Activated B cell treated with CpG ODN at 0.5 μM for 24 hours (primary cell): ENCODE measurements at places on chromosomes 6 and 20. TPM values are rescaled to one million over a fixed set of nuclear protein-coding genes. Genes with fewer than 3 reads are reported as not detected.

- no peak within 1 kb of the TSS for H3K27ac ChIP-seq
- H3K27me3 ChIP-seq, result peaks cover 6% of the 10 kb centered on the region
- peaks cover 10% of the 10 kb centered on the region for H3K4me1 ChIP-seq
Measured at GRCh38 chr6:25754535-25754934, at the start of gene SLC17A4. TSS of gene SLC17A4 (plus strand) at chr6:25754742. CDS start at chr6:25761963, 7,221 bp downstream.

MAS1 gene
- total RNA-seq, result not detected in 2 replicates

HSD17B8 gene
- 12.3 TPM in 2 replicates for total RNA-seq

DNA sequence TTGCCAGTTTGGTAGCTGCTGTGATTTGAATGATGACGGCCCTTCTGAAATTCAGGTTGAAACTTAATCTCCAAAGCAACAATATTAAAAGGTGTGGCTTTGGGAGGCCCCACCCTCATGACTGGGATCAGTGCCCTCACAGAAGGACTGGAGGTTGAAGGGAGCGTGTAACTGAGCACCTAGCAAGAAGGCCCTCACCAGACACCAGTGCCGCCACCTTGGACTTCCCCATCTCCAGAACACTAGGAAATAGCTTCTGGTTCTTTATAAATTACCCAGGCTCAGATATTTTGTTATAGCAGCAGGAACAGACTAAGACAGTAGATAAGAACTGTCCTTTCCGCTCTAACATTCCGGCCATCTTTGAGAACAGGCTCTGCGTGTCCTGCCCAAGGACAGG lies 243.1 kb downstream of the DLL1 start:
- no peak overlapping the region for H3K4me3 ChIP-seq
- no peaks in the 10 kb centered on the region for H3K36me3 ChIP-seq
- DNase-seq, result no peak
- H3K4me1 ChIP-seq, result no peaks in the 10 kb centered on the region
- no peak overlapping the region for H3K27ac ChIP-seq

ZNF165 gene
- total RNA-seq, result 6.0 and 6.3 TPM in 2 replicates

TSHZ2 gene
- total RNA-seq, result 1.5 and 1.7 TPM in 2 replicates

GRCh38 chr6:5141046-5141445 lies 55.9 kb downstream of the PPP1R3G start:
- no peaks in the 10 kb centered on the region for H3K27me3 ChIP-seq
- peaks cover 40% of the 10 kb centered on the region for H3K4me1 ChIP-seq
- peaks cover 2% of the 10 kb centered on the region for H3K36me3 ChIP-seq
- peak overlapping the region; percentile 68 for H3K4me3 ChIP-seq
- H3K27ac ChIP-seq, result peak overlapping the region; percentile 3

DSP gene
- total RNA-seq, result 0.02 TPM in 2 replicates

GRCh38 chr6:90928051-90928450 lies 341.2 kb upstream of the MAP3K7 start:
- no peak for DNase-seq
- peaks cover 3% of the 10 kb centered on the region for H3K27me3 ChIP-seq
- H3K27ac ChIP-seq, result no peak overlapping the region
- no peaks in the 10 kb centered on the region for H3K36me3 ChIP-seq
- no peaks in the 10 kb centered on the region for H3K4me1 ChIP-seq

DNA sequence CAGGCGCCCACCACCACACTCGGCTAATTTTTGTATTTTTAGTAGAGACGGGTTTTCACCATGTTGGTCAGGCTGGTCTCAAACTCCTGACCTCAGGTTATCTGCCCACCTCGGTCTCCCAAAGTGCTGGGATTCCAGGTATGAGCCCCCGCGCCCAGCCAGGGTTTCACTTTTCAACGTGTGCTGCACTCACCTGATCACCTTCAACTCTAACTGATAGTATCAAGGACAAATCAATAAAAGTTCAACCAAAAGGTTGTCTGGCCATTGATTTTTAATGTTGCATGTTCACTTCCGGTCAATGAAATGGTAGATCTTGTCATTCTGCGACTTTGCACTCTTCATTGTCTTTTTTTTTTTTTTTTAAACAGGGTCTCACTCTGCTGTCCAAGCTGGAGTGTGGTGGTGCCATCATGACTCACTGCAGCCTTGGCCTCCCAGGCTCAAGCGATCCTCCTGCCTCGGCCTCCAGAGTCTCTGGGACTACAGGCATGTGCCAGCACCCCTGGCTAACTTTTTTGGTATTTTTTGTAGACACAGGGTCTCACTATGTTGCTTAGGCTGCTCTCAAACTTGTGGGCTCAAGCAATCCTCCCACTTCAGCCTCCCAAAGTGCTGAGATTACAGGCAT lies 37.3 kb downstream of the ZNF217 start:
- no peaks in the 10 kb centered on the region for H3K4me1 ChIP-seq
- DNase-seq, result no peak
- no peaks in the 10 kb centered on the region for H3K27me3 ChIP-seq
- H3K36me3 ChIP-seq, result peaks cover 16% of the 10 kb centered on the region
- H3K27ac ChIP-seq, result no peak overlapping the region
- no peak overlapping the region for H3K4me3 ChIP-seq

GRCh38 chr6:127869772-127870404 lies 31.0 kb downstream of the THEMIS start:
- no peak for DNase-seq
- H3K4me1 ChIP-seq, result no peaks in the 10 kb centered on the region
- H3K4me3 ChIP-seq, result no peak overlapping the region

ZFAND3 gene
- total RNA-seq, result 56.3 and 60.1 TPM in 2 replicates

- no peaks in the 10 kb centered on the region for H3K27me3 ChIP-seq
- DNase-seq, result no peak
- H3K4me1 ChIP-seq, result peaks cover 51% of the 10 kb centered on the region
- peaks cover 35% of the 10 kb centered on the region for H3K36me3 ChIP-seq
Measured at GRCh38 chr6:26198722-26199056, 111.5 kb downstream of the HFE start.

- no peak for DNase-seq
- H3K4me3 ChIP-seq, result no peak overlapping the region
- H3K4me1 ChIP-seq, result peaks cover 22% of the 10 kb centered on the region
- H3K36me3 ChIP-seq, result no peaks in the 10 kb centered on the region
Measured at GRCh38 chr20:16212790-16213189, 360.5 kb downstream of the KIF16B start.

NQO2 gene
- 11.9 and 12.3 TPM in 2 replicates for total RNA-seq

DNA sequence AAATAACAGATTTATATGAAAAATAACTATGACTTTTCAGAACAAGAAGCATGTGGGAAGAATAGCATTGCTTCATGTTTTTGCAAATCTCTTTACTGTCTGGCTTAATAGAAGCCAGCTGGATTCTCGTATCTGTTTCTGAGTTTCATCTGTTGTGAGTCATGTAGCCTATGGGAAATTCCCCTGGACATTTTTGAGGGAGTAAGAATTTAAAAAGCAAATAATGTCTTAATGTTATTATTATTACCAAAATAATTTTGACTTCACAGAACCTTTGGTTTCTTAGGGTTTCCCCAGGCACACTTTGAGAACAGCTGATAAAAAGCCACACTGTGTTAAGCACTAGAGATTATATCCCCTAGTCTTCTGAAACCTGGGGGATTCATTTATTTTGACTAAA lies 75.8 kb downstream of the SYCP2L start:
- no peak for DNase-seq
- no peaks in the 10 kb centered on the region for H3K36me3 ChIP-seq
- H3K4me3 ChIP-seq, result no peak overlapping the region
- no peaks in the 10 kb centered on the region for H3K4me1 ChIP-seq

- peaks cover 6% of the 10 kb centered on the region for H3K36me3 ChIP-seq
- no peaks in the 10 kb centered on the region for H3K27me3 ChIP-seq
- no peak for DNase-seq
- peaks cover 23% of the 10 kb centered on the region for H3K4me1 ChIP-seq
Measured at GRCh38 chr6:166486536-166486880, 100.0 kb downstream of the RAMACL start.

ECT2L gene
- not detected in 2 replicates for total RNA-seq

DNA sequence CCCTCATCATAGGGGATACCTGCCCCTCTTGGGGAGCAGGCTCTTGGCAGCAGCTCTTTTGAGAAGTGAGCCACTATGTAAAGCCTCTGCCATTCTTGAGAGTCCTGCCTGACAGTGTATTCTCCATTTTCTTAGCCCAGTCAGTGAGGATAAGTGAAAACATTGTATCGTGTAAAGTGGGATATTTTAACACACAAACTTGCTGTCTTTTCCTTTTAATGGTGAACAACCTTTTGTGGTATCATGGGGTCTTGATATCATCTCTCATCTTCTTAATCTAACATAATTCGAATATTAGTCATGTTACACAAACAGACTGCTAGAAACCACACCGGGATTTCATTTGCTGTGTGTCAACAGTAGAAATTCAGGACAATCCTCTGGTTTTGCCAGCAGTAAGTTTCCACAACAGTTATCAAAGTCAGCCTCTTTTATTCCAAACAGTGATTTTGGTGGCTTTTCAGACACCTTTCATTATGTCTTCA lies 136.2 kb downstream of the HIVEP1 start:
- peak overlapping the region; percentile 25 for H3K27ac ChIP-seq
- H3K27me3 ChIP-seq, result no peaks in the 10 kb centered on the region
- H3K36me3 ChIP-seq, result peaks cover 46% of the 10 kb centered on the region
- H3K4me1 ChIP-seq, result peaks cover 10% of the 10 kb centered on the region

SNRNP48 gene
- 15.4 and 18.7 TPM in 2 replicates for total RNA-seq

DNA sequence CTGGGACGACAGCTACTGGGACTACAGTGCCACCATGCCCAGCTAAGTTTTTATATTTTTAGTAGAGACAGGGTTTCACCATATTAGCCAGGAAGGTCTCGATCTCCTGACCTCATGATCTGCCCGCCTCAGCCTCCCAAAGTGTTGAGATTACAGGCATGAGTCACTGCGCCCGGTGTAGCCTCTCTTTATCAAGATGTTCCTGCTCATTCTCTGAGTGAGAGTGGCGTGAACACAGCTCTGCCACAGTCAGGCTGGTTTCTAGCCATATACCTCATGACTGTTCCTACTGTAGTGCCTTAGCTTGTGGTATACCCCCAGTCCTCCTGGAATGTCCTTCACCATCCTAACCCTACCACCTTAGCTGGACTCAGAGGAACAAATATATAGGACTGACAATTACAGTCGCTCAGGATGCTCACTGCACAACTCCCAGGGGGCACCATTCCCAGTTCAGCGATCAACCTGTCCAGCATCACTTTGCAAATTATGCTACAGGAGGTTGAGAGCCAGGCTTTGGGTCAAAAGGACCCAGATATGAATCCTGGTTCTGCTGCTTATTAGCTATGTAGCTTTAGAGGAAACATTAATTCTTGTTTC lies 86.3 kb downstream of the CHMP4B start:
- H3K4me1 ChIP-seq, result no peaks in the 10 kb centered on the region
- DNase-seq, result no peak
- no peaks in the 10 kb centered on the region for H3K36me3 ChIP-seq
- H3K27me3 ChIP-seq, result peaks cover 22% of the 10 kb centered on the region
- H3K27ac ChIP-seq, result no peak overlapping the region

LTV1 gene
- total RNA-seq, result 37.0 and 40.3 TPM in 2 replicates

ANGPT4 gene
- total RNA-seq, result not detected in 2 replicates

GRCh38 chr6:52840763-52841585 lies at the start of gene GSTA5:
TSS of gene GSTA5 (minus strand) at chr6:52840813.
- no peaks in the 10 kb centered on the region for H3K36me3 ChIP-seq
- H3K27ac ChIP-seq, result no peak within 1 kb of the TSS
- no peak within 1 kb of the TSS for H3K4me3 ChIP-seq
- H3K4me1 ChIP-seq, result no peaks in the 10 kb centered on the region

MOG gene
- total RNA-seq, result not detected in 2 replicates

DNA sequence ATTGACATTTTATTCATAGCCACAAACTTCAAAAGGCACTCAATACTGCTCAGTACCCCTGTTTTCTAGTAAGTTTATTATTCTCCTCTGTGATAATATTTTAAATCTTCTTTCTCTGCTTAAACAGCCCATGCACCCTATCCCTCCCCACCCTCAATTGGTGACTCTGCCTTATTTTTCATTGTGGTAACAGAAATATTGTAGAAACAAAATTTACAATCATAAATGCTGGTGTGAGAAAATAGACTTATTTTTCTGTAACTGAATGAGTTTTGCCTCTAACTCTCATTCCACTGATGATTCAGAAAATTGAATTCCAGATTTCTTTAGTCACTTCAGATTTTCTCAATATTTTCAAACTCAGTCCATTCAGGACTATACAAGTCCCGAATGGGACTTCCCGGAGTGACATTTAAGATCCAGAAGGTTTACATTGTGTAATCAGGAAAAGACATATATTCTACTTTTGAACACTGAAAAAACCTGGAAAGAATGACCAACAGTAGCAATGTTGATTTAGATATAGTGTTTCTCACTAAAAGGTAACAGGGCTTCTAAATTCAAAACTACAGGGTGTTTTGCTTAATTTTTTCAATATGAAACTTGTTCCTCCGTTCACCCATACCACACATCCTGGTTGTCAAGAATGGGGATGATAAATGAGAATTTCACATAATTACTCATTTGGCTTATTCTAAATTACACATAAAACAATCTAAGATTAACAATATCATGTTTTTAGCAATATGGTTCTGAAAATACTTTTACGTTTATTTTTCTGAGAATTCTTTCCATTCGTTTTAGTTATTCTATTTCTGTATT lies 34.8 kb upstream of the UST start:
- no peak overlapping the region for H3K27ac ChIP-seq
- H3K36me3 ChIP-seq, result no peaks in the 10 kb centered on the region
- no peaks in the 10 kb centered on the region for H3K4me1 ChIP-seq
- no peak for DNase-seq
- H3K4me3 ChIP-seq, result no peak overlapping the region

GRCh38 chr6:29516108-29516507 lies 28.4 kb upstream of the MAS1L start:
- no peaks in the 10 kb centered on the region for H3K4me1 ChIP-seq

GRCh38 chr6:29414588-29414987 lies at the start of gene OR12D1:
TSS of gene OR12D1 (plus strand) at chr6:29414928.
- H3K27ac ChIP-seq, result no peak within 1 kb of the TSS
- no peak within 1 kb of the TSS for H3K4me3 ChIP-seq
- H3K27me3 ChIP-seq, result peaks cover 27% of the 10 kb centered on the region
- H3K4me1 ChIP-seq, result no peaks in the 10 kb centered on the region

DNA sequence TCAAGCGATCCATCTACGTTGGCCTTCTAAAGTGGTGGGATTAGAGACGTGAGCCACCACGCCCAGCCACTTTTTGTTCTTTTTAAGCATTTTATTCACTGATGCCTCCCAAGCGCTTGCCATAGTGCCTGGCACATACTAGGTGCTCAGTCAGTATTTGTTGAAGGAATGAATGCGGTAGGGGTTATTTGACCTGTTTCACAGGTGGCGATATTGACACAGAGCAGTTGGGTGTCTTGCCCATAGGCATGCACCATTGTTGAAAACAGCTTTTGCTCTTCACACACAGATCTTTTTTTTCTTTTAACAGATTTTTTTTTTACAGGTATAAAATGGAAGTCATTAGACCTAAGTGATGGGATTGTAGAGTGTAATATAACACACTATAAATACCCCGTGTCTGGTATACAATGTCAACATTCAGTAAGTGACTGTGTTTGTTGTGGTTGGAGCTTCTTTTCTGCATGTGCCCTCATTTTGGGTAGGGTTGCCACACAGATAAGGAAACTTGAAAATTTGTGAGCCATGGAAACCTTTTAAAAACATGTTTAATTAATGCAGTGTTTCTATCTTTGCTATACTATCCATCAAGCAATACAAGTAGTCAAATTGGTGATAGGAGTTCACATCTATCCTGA lies 24.8 kb downstream of the RREB1 start:
- no peak for DNase-seq
- peaks cover 90% of the 10 kb centered on the region for H3K4me1 ChIP-seq
- peaks cover 28% of the 10 kb centered on the region for H3K36me3 ChIP-seq
- H3K27me3 ChIP-seq, result no peaks in the 10 kb centered on the region
- H3K27ac ChIP-seq, result no peak overlapping the region

KCNK16 gene
- total RNA-seq, result not detected in 2 replicates

- no peaks in the 10 kb centered on the region for H3K4me1 ChIP-seq
- DNase-seq, result no peak
- H3K27ac ChIP-seq, result no peak overlapping the region
- H3K36me3 ChIP-seq, result no peaks in the 10 kb centered on the region
- no peaks in the 10 kb centered on the region for H3K27me3 ChIP-seq
Measured at GRCh38 chr6:140281236-140281635, 906.8 kb upstream of the CITED2 start.
